AG04450 (cell line): ENCODE measurements at places on chromosomes 12 and 14.

DNA sequence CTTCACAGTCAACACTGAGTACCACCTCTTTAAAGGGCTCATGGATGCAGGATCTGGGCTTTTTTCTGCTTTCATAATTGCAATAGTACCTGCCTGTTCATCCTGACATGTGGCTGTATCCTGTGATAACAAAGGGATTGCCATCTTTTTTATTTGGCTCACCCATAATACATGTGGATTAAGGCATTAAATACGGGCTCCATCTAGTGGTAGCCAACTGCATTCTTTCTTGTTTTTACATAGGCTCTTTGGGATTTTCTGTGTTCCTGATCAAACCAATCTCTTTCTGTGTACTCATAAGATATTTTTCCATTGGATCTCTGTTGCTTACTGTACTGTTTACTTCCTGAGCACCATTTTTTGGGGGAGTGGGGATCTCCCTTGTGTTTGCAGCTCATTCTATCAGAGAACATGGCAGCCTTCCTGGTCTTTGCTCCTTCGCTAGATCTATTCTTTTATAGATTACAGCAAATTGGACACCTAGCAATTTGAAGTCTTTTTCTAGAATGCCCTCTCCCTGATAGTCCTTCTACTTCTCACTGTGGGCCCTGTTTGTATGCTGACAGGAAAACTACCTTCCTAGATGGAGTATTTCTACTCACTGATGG, 723.4 kb upstream of the MDGA2 start:
- DNase-seq: no peak

DNA sequence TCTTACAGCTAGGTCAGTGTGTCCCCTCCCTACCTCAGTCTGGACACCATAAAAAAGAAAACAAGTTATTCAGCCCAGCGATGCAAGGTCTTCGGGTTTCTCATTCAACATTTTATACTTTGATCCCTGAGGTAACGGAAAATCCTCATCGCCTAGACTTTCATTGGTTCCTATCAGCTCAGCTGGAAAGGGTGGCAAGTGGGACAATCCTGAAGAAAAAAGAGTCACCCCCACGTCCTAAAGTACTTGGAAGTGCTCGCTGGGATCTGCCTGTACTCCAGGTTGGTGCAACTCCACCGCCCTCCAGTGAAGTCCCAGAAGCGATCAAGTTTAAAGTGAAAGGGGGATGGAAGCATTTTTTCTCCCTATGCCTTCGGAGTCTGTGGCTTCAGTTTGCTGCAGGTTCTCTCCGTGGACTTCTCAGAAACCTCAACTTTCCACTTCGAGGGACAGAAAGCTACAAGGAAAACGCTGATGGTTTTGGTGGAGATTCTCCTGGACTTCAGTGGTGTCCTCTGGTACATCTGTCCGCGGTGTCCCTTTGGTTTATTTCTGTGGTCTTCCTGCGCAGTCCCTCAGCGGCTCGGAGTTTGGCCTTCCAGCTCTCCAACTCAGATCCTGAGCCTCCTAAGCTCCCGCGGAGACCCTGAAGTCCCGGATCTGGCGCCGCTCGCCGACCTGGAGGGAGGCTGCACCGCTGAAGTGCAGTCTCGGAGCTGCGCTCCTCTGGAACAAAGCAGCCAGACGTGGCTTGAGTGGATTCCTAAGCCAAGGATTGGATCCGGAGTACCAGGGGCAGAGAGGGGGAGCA, 1.8 kb upstream of the LRFN5 start:
- peak; percentile 66 for DNase-seq

- no peak for DNase-seq
Observed at GRCh38 chr14:50230401-50230700, 1.0 kb downstream of the SOS2 start.

DNA sequence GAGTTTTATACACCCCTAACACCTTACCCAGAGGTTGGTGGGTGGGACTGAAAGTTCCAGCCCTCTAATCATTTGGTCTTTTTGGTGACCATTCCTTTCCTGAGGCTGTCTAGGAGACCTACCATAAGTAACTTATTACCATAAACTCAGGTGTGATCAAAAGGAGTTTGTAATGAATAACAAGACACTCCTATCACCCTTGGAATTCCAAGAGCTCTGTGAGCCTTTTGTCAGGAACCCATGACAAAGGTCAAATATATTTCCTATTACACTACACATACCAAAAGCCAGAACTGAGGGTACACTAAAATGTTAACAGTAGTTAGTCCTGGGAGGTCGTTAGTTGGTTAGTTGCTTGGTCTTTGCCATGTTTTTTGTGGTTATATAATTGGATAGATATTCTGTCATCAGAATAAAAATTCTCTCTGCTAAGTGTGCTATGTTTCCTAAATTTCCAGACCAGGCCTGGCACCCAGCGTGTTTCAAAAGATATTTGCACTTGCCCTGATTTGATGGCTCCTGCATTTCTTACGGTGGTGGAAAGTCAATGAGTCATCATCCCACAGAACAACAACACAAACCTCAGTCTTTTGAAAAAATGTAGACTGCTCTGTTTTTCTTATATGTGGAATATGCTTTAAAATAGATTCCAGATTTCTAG, 27.0 kb upstream of the AKAP5 start:
- DNase-seq: peak; percentile 41
